ENCODE measurements at places on chromosomes 7 and 10. TPM values are rescaled to one million over a fixed set of nuclear protein-coding genes. Genes with fewer than 3 reads are reported as not detected.

Gene SLC39A12
- not detected for total RNA-seq

Gene TRDMT1
- 10.8 TPM for total RNA-seq

DNA sequence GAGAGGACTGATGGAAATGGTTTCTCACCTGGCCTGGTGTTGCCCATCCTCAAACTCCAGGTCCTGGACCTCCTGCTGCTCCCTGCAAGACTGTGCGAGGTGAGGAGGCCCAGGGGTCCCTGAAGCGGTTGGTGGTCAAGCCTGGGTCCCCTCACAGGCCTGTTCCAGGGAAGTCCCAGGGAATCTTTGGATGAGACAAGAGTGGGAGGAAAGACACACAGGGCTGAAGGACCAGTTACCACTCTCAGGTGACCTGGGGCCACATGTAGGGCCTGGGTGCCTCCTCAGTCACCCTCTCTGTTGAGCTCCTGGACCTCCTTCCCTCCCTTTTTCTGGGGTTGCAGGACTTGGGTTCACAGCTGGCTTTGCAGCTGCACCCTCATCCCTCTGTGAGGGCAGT is 42.6 kb upstream of the CXCL12 start:
- DNase-seq, result no peak

DNA sequence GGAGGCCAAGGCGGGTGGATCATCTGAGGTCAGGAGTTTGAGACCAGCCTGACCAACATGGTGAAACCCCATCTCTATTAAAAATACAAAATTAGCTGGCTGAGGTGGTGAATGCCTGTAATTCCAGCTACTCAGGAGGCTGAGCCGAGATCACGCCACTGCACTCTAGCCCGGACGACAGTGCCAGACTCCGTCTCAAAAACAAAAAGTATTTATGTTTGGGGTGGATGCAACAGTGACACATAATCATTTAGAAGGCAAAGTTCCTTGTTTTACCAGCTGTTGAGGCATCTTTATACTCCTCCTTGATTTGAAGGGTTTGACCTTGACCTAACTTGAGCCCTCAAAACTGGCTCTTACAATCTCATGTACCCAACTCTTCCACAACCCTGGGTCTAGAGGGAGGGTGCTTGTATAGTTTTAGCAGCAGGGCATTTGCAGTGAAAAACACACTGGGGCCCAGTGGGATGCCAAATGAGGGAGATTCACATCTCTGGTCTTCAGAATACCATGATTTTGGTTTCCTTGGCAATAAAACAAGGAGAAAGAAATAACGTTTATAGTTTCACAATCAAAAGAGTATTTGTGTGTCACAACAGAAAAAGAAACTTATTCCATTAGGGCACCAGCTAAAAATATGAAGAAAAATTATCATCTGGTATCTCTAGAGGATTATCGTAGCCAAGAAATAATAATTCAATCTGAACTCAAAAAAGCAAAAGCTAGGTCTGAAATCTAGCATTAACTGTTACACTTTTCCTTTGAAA is 14.2 kb upstream of the TMEM254 start:
- DNase-seq, result no peak

DNA sequence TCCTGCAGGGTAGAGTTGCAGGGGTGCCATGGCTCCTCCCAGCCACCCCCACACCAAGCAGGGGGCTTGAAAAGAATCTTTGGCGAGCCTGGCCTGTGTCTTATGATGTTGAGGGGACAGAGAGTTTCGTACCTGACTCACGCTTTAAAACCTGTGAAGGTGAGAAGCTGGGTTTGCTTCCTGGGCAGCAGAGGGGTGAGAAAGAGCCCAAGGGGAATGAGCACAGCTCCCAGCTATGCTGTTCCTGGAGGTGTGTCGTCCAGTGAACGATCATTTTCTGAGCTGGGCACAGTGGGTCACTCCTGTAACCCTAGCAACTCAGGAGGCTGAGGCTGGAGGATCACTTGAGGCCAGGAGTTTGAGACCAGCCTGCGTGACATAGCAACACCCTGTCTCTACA is 13.5 kb upstream of the ADRB1 start:
- DNase-seq, result no peak

GRCh38 chr10:27792216-27792615 is 46.6 kb upstream of the MKX start:
- DNase-seq, result no peak

Gene NYAP1
- 0.56 TPM for total RNA-seq
